Brain pericyte (primary cell): ENCODE measurements at places on chromosomes 3 and 15.

DNA sequence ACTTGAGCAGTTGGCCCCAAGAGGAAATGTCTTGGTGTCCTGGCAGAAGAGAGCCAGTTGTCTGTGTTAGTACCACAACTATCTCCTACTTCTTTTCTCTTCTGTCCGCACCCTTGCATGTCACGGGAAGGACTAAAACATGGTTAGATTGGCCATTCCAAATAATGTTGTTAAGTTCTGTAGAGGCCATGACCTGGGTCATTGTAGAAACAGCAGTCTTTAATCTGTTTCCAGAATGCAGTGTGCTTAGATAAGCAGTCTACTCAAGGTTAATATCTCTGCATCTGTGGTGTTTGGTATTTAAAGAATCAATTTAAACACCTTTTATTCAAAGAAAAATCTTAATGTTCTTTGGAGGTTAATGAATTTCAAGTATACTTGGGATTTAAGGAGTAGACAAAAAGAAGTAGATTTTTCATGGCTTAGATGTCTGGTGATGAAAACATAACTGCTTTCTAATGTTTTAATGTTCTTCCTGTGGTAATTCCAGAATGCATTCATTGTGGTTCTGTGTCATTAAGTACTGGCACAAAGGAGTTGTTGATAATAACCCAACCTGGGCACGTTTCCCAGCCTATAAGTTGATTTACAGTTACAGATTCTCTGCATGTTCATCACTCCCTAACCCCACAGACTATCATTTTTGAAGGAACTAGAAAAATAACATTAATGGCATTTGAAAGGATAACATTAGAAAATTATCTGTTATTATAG is 58.9 kb downstream of the TMEM108 start:
- DNase-seq: no peak

- DNase-seq: no peak
These were observed 592 bp downstream of the PGPEP1L start for GRCh38 chr15:99006904-99007495.

DNA sequence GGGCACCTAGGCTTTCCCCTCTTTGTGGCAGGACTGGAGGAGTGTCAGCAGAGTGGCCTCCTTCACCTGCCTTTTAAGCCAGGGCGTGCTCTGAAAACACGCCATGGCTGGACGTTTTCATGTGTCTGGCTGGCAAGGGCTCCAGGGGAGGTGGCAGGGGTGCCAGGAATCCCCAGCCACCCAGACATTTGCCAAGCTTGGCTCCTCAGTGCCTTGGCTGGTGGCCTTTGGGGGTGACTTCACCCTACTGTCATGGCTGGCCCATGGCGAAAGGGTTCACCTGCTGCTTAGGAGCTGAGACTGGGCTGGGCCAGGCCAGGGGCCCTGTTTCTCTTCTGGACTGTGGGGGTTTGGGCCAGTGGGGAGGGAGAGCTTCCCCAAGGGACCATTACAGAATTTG is 17.6 kb downstream of the KLF13 start:
- DNase-seq: no peak

DNA sequence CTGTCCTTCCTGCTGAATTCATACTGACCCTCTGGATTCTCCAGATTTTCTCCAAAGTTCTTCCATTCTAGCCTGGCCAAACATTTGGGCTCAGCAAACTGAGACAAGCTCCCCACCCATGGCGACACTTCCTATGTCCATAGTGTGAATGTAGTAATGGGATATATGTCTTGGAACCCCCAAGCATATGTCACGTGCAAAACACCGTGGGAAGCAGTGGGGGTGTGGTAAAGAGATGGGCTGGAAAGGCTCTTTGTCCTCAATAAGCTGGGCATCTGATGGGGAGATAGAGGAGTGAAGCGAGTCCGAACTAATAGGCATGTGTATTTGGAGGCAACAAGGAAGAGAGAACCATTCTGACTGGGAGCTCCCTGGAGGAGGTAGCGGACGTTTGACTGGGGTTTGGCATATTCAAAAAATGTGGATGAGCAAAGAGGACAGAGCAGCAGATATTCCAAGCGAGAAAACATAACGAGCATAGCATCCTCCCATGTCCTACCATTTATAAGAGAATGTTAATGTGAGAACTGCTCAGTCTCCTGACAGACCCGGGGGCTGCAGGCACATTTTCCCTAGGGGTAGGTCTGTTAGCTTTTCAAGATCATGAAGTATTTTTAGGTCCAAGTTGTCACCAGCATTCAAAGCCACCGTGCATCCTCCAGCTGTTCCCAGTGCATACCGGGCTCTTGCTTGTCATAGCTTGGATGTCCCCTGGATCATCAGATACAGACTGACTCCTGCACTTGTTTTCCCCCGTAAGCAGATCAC is 25.6 kb downstream of the TPM1 start:
- DNase-seq: no peak

- DNase-seq: no peak
These were observed 74.8 kb downstream of the SNTN start for GRCh38 chr3:63727233-63727632.

GRCh38 chr15:57205996-57206395 is 170.3 kb upstream of the CGNL1 start:
- no peak for DNase-seq

DNA sequence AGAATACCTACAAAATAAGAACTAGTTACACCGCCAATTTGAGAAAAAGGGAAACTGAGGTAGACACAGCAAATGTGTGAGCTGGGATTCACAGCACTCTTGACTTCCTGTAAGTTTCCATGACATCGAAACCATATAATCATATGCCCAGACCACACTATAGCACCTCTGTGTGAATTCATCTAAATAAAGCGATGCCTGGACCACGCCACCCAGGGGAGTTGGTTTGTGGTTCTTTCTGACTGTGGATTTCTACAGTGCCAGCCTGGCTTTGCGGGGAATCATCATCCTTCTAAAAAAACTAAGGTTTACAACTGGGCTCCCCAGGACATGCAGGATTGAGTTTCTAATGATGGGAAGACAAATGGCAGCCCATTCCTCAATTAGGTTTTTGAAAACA is 23.5 kb upstream of the CA12 start:
- no peak for DNase-seq

GRCh38 chr3:46370839-46371518 is at the start of gene CCR5:
TSS of gene CCR5 (plus strand) at chr3:46370946. CDS start at chr3:46372903, 1,957 bp downstream.
- no peak for DNase-seq
